Ascending aorta (tissue), 2 donors: ENCODE measurements at places on chromosomes 16 and 17.

- no peak for DNase-seq
These were observed 32.3 kb downstream of the DDX19A start for GRCh38 chr16:70378869-70379493.

DNA sequence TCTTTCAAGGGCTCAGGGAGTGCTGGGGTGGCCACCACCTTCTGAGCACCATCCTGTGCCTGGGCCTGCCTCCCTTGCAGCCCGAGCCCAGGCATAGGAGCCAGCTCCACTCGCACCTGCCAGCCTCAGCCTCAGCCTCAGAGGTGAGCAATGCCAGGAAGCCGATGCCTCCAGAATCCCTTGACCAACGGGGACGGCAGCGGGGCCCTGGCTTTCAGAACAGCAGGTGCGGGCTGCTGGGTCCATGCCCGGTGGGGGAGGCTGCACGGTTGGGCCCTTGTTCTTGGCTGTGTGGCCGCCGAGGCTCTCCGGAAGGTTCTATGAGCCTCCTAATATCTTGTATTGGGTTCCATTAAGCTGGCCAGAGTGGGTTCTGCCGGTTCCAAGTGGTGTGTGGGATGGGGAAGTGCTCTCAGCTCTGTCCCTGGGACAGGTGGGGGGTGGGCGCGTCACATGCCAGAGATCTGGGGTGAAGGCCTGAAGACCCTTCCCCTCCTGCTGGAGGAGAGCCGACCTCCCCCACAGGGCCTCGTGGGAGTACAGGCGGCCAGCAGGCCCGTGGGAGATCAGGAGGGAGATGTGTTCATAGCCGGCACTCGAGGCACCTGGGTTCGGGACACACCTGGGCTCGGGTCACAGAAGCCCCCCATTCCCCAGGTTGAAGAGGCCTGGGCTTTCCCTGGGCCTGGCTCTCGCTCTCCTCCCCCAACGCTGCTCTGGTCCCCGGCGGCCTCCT lies 27.0 kb downstream of the NPTX1 start:
- DNase-seq: no peak

DNA sequence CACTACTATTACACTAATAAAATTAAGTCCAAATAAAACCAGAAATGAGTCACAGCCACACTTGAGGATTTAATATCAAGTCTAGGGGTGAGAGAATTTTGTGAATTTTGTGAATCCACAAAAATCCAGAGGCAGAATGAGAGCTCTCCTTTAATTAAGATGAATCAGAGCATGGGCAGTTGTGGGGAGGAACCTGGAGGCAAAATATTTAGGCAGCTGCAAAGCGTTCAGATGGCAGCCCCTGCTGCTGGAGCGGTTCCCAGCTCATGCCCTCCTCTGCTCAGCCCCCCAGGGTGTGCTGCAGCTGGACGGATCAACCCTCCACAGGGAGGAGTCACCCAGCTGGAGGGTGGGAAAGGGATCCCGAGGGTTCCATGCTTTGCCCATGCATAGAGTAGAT lies 43.4 kb upstream of the IRX6 start:
- DNase-seq: no peak

DNA sequence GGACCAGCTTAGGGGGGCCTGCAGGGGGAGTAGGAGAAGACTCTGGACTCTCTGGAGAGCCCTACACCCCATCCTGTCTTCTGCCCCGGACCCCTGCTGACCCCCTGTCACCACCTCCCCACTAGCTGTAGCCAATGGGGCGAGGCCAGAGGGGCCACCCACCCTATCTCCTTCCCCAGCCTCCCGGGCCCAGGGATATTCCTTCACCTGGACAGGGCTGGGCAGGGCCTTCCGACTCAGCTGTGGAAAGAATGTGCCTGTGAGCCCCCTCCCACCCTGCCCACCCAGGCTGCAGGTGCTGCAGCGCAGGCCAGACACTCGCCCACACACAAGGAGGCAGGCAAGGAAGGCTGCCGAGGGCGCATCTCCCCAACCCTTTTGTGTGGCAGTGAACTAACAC lies 23.0 kb downstream of the TSPOAP1 start:
- no peak for DNase-seq

DNA sequence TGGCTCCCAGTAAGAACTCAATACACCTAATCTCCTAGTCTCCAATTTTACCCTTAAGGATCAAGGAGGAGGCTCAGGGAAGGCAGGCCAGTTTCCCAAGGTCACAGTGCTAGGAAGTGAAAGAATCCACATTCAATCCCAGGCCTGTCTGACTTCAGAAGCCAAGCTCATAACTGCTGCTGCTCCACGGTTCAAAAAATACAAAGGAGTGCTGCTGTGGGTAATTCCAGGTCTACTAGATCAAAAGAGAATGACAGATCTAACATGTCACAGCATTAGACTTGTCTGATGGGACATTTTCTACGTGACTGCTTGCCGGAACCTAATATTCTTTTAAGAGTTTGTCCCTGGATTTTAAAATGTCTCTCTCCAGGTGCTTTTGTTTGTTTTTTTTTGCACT lies 48.8 kb upstream of the IRX6 start:
- no peak for DNase-seq

- DNase-seq: no peak
These were observed 8.3 kb downstream of the SLC5A10 start for GRCh38 chr17:18960241-18960665.

DNA sequence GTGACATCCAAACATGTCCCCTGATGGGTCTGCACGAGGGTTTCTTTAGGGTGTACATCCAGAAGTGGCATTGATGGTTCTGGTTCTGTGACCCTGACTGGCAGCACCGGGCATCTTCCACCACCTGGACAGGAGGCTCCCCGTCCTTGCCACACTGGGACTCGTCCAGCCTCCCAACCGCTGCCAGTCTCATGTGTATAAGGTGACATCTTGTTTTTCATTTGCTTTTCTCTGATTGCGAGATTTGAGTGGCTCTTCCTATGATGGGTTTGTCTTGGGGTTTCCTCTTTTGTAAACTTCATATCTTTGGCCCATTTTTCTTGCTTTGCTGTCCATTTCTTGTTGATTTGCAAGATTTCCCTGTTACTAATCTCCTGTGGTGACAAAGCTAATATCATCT lies 9.2 kb upstream of the LIMD2 start:
- no peak for DNase-seq

- no peak for DNase-seq
These were observed 31.1 kb upstream of the HELZ start for GRCh38 chr17:67276075-67276474.

DNA sequence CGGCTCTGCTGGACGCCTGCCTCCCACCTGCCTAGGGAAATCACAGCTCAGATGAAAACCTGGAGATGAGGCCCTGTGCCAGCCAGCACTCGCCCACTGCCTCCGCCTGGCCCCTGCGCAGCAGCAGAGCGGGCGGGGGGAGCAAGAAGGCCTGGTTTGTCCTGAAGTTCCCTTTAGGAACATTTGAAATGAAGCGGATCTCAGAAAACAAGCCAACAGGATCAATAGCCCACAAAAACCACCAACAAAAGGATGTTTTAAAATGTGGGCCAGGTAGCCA lies 48.0 kb downstream of the RBFOX3 start:
- no peak for DNase-seq

- no peak for DNase-seq
These were observed 19.7 kb downstream of the MAP2K6 start for GRCh38 chr17:69434164-69434579.

DNA sequence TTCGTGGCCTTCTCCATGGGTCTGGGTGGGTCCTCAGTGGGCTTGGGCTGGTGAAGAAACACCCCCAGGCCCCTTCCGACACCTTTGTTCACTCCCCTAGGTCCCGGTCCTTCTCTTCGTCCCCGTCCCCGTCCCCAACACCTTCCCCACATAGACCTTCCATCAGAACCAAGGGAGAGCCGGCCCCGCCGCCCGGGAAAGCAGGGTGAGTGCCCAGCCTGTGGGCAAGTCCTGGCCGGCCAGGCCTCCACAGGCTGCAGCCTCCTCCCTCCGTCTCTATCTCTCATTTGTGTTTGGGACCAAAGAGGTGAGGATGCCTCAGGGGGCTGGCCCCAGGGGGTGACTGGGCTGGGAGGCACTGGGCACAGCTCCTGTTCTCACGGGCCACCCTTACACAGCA lies 14.5 kb upstream of the IL17C start:
- DNase-seq: no peak

GRCh38 chr16:55471448-55472097 lies 7.4 kb upstream of the MMP2 start:
- DNase-seq: peak; percentile 44

DNA sequence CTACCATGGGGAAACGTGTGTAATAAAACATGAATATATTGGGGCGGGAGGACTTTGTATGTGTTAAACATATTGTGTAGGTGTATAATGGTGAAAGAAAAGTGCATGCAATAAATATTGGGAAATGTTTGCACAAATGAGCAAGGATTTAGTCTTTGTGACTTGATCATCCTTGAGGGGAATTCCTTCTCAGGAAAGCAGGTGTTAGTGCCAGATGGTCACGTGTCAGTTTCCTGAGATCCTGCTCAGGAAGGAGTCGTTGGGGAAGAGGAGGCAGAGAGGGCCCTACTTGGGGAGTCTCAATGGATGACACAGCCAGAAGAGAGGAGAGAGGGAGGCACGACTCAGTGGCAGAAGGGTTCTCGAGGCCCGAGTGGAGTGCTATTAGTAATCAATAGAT lies 53.2 kb downstream of the MSI2 start:
- DNase-seq: no peak

GRCh38 chr16:59042301-59042700 lies 308.2 kb upstream of the GOT2 start:
- DNase-seq: no peak

GRCh38 chr16:17365591-17366298 lies 105.0 kb downstream of the XYLT1 start:
- DNase-seq: no peak

DNA sequence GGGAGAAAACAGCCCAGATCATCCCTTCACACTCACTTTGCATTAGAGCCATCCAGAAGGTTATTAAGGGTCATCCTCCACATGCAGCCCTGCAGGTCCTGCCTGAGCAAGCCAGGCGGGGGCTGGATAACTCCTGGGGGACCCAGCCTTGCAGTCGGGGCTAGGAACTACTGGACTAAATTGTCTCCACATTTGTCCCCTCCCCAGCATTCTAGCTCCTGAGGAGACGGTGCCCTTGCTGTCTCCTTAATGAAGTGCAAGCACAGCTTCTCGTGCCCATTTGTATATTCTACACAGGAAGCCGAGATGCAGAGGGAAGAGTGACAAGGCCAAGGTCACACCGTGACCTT lies 185.2 kb downstream of the C16orf95 start:
- no peak for DNase-seq

DNA sequence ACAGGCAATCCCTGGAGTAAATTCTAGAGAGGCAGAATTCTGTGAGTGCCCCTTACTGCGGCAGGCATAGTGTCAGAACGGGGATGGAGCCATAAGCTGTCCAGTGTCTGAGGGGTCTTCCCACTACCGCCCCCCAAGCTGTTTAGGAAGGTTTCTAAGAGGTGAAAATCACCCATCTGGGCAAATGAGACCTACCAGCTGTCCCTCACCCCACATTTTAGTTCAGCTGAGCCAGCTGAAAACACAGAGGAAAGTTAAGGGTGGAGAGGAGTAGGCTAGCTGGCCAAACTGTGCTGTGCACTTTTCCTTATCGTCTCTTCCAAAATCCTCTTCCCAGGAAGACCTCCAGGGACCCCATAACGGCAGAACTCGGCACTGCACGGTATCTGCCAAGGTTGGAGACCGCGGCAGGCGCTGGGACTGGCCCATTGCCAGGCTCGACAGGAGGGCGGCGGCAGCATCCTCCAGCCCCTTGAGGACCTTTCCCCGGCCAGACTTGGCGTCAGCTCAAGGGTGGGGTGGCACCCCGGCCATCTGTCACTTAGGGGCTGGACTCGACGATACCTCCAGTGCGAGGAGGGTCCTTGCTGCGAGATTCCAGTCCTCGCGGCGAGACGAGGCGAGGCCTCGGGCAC lies 955 bp downstream of the ACLY start:
- DNase-seq: peak; percentile 75

DNA sequence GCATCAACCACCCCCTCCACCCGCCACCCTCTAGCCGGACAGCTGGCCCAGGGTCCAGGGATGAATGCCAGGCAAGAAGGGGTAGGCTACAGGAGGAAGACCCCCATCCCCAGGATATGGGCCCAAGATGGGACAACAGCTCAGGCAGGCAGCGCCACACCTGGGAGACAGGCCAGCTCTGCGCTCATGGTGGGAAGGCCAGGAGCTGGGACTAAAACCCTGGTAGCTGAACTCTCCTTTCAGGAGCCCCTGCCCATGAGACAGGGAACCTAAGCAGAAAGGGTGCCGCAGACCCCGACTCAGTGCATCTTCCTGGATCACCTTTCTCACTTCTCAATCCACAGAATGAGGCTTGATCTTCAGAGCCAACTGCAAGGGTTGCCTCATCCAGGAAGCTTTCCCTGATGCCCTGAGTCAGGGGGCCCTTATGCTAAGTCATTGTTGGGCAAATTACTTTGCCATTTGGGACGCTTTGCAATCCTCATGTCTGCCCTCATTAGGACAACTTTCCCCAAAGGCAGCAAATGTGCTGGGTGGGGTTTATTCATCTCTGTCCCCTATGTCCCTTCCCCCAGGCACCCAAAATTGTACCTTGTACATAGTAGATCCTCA lies 9.0 kb downstream of the ZDHHC1 start:
- DNase-seq: no peak

- DNase-seq: no peak
These were observed at the start of gene C16orf90 for GRCh38 chr16:3495176-3495575. C16orf90 (minus strand) TSS chr16:3495489; CDS start chr16:3495421, 68 bp downstream.

DNA sequence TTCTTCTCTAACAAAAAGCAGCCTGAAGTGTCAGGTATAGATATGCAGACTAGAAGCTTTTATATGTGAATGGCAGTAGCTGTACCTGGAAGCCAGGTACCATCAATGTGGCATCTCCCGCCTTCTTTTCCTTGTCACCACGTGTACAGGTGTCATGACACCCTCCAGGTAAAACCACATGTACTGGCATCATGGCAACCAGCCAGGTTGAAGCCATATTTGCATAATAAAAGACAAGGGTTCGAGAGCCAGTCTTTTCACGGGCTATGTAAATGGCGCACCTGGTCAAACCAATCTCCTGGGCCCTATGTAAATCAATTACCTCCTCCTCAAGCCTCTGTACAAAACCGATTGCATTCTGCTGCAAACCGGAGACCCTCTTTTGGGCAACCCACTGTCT lies 541.3 kb downstream of the CDH11 start:
- no peak for DNase-seq

GRCh38 chr16:51112323-51112722 lies 38.7 kb downstream of the SALL1 start:
- no peak for DNase-seq

GRCh38 chr16:4882633-4883285 lies 35.5 kb downstream of the UBN1 start:
- DNase-seq: no peak

- no peak for DNase-seq
These were observed 1418.8 kb downstream of the CDH11 start for GRCh38 chr16:63702981-63703590.

GRCh38 chr16:63312346-63312745 lies 1276.1 kb upstream of the CDH8 start:
- DNase-seq: no peak

DNA sequence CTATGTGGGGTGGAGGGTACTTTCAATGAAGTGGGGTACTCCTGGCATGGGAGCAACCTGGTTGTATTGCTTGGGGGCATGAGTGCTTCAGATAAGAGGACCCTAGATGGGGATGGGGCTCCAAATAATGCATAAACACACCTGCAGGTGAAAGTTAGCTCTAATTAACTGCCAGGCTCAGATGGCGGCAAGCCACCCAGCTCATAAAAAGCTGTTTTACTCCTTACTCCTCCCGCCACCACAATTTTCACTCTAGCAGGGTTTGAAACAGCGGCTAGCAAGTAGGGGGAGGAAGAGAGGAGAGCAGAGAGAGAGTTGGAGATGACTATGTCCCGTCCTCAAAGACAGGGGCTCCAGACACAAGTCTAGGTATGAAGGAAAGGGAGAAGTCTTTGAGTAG lies 117.7 kb upstream of the WSCD1 start:
- DNase-seq: no peak
